ENCODE measurements at places on chromosomes 16 and 17.

DNA sequence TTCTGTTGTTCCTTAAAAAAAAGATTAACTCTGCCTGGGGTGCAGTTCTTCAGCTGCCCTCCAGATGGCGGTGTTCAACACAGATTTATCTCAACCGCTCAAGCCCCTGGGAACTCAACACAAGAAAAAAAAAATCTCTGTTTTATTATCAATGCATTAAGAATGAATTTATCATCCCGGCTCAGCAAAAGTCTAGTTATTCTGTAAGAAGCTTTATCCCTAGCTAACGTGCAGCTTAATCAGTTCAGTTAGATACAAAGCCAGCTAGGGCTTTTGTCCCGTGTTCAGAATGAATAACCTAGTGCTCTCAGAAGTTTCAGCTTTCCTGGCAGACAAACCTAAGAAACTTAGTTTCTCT lies 475.9 kb upstream of the CCL2 start:
- peak; percentile 62 for DNase-seq

DNA sequence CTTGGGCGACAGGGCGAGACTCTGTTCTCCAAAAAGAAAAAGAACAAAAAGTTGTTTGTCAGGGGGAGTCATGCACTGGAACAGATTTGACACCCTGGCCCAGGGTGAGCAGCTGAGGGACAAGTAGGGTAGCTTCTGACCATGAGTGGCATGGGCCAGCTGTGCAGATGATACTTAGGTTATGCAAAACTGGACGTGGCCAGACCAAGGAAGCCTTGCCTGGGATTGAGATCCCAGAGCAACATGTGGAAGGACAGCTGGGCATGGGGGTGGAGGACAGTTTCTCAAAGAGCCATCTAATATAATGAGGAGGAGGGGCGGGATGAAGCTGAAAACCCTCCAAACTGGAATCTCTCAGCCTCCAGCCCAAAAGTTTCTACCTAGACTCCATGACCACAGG lies 19.6 kb upstream of the SLC35B1 start:
- no peak for DNase-seq

- no peak for DNase-seq
Observed at GRCh38 chr17:64496348-64496785, 487 bp downstream of the POLG2 start.

GRCh38 chr16:86241681-86242080 lies 268.6 kb upstream of the FOXF1 start:
- no peak for DNase-seq

- DNase-seq: no peak
Observed at GRCh38 chr16:83968891-83969649, 1.0 kb downstream of the NECAB2 start.

DNA sequence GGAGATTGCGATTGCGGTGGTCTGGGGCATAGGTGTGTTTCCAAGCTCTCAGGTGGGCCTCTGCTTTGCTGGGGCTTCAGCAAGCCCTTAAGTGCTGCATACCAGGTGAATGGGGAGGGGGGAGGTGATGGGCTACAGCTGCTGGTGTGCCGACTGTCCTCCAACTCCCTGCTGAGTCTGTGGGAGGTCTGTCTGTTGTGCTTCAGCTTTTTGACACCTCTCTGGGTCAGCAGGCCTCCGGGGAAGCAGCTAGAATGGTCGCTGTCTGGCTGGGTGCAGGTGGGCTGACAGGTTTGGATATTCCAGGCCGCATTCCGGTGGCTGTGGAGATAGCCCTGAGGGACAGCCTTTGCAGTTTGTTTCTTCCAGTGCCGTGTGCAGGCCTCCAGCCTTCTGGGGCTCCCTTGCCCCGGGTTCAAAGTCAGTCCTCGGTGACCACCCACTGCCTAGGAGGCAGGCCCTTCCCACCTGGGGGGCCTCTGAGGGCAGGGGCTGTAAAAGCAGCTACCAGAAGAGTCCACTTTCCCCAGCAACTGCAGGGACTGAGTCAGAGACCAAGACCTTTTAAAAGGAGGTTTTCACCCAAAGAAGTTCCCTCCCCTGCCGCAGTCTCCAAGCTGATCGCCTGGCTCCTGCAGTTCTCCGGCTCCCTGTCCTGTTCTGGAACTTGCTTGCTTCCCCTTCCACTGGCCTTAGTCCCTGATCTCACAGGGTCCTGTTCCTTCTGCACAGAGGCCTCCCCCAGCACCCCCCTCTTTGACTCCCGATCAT lies 2.0 kb upstream of the TTYH2 start:
- DNase-seq: no peak

DNA sequence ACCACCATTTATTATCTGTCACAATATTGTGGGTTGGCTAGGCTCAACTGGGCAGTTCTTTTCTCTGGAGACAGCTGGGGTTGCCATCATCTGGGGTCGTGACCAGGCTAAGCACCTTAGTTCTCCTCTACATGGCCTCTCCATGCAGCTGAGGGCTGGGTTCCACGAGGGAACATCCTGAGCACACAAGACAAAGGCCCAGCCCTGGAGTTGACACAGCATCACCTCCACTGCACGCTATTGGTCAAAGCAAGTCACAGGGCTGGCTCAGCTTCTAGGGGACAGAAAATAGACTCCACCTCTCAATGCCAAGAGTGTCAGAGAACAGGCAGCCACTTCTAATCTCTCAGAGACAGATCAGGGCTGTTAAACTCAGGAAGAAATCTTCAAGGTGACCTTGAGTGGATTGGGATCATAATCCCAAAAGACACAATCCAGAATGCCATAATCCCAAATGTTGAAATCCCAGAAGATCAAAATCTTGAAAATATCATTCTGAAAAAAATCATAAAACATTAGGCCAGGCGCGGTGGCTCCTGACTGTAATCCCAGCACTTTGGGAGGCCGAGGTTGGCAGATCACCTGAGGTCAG lies 13.0 kb upstream of the USP10 start:
- peak; percentile 6 for DNase-seq

DNA sequence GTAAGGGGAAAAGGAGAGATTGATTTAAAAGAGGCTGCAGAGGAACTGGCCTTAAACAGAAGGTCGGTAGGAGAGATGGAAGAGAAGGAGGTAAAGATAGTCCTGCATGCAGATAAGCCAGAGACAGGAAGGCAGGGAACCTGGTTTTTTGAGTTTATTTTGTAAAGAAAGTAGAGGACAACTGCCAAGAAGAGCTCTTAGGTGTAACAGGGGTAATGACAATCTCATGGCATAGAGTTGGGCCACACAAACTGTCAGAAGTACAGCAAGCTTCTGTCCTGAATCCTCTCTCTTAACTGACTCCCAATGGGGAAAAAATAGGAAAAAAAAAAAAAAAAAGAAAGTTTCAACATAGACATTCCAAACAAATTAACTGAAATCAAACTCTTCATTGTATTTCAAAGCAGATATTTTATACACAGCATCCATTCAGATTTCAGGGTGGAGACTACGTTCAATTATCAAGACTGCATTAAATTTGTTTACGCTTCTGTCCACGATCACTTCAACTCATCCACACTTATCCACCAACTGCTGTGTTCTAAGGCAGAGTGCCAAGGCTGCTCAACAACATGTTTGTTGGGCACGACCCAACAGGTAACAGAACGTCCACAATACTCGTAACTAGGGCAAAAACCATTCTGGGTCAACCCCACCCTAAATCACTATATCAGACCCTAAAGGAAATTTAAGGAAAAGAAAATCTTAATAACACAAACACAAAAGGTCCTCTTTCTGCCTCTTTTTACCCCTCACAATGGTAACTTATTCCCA lies 34.9 kb downstream of the USP31 start:
- DNase-seq: no peak

- DNase-seq: no peak
Observed at GRCh38 chr17:55783684-55784245, 32.9 kb downstream of the PCTP start.

- DNase-seq: peak; percentile 69
Observed at GRCh38 chr16:3074860-3075522, 9.6 kb downstream of the IL32 start.

DNA sequence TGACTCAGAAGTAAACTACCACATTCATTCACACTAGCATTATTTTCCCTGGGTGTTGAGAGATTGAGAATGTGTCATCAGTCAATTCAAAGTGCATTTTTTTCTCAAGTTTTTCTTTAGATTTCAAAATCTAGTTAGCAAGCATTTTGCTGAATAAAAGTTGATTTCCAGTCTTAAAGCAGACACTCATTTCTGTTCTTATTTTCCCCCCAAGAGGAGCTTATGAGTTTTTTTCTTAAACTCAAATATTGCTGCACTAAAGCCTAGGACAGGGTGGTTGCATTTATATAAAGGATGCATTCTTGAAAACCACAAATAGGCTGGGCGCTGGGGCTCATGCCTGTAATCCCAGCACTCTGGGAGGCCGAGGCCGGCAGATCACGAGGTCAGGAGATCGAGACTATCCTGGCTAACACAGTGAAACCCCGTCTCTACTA lies 15.3 kb downstream of the CDH3 start:
- no peak for DNase-seq

GRCh38 chr16:47676635-47677177 lies 215.6 kb downstream of the PHKB start:
- no peak for DNase-seq

GRCh38 chr16:66581246-66581952 lies 2.1 kb downstream of the CMTM2 start:
- DNase-seq: no peak

DNA sequence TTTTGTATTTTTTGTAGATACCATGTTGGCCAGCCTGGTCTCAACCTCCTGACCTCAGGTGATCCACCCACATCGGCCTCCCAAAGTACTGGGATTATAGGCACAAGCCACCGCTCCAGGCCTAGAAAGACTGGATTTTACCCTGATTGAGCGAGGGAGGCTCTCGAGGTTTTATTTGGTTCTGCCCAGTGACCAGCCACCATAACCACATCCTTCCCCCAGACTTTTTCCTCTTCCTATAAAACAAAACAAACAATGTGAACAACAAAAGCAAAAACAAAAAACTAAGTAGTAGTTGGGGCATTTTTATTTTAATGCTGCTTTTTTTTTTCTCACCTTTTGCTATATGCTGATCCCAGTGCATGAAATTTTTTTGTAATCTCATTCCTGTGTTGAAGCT lies 509.6 kb downstream of the MAF start:
- DNase-seq: no peak

- DNase-seq: no peak
Observed at GRCh38 chr17:50196826-50197225, 4.6 kb downstream of the COL1A1 start.

DNA sequence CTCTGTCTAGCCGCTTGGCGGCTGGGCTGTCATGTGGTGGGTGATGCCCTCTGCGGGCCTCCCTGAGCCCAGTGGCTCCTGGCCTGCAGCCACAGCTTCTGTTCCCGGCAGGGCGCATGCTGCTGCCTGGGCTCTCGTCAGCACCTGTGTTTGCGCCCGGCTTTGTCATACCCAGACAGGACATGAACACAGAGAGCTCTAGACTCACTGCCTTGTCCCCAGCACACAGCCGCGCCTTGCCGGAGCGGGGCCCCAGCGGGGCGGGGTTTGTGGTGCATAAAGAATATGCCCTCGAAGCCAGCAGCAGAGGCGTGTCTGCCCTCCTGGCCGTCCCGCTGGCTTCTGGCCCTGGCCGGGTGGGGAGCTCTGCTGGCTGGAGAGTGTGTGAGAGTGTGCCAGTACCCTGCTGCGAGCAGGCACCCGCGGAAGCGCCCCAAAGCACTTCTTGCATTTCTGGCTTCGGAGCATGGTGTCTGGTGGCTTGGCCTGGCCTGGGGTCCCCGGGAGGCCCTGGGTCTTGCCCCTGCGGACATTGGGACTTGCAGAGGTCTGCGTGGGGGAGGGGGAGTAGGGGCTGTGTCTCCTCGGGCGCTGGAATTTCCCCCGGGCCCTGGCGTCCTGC lies 14.4 kb downstream of the ASPSCR1 start:
- DNase-seq: no peak

DNA sequence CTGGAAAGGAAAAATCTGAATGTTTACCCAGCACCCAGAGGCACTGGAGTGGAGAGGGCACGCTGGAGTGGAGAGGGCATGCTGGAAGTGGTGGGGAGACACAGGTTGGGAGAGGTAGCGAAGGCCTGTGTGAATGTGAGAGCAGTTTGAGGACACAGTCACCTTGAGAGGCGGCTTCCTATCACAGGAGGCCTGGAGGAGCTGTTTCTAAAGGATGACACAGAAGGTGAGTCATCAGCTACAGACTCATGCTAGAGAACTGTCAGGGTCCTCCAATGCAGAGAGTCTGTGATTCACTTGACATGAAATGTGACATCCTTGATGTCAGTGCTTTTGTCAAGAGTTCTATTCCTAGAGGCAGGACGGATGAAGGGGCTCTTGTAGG lies 13.8 kb downstream of the CTRL start:
- DNase-seq: no peak

GRCh38 chr16:22189473-22190080 lies 16.5 kb upstream of the EEF2K start:
- no peak for DNase-seq

- DNase-seq: no peak
Observed at GRCh38 chr16:630249-630814, 453 bp upstream of the WFIKKN1 start.

- no peak for DNase-seq
Observed at GRCh38 chr16:50462793-50463507, 85.2 kb upstream of the NKD1 start.

GRCh38 chr17:31629696-31630470 lies 229.2 kb downstream of the COPRS start:
- DNase-seq: no peak

- peak; percentile 65 for DNase-seq
Observed at GRCh38 chr17:31321481-31321880, at the start of gene EVI2A. EVI2A (minus strand) TSS chr17:31321622; CDS start chr17:31319013, 2,609 bp downstream.

GRCh38 chr16:89039756-89040155 lies 53.9 kb upstream of the ACSF3 start:
- DNase-seq: no peak

GRCh38 chr17:56310782-56311181 lies 157.5 kb downstream of the ANKFN1 start:
- DNase-seq: no peak

GRCh38 chr16:78606545-78606944 lies 507.1 kb downstream of the WWOX start:
- DNase-seq: no peak

GRCh38 chr17:42429726-42430447 lies 6.8 kb upstream of the CAVIN1 start:
- DNase-seq: no peak

DNA sequence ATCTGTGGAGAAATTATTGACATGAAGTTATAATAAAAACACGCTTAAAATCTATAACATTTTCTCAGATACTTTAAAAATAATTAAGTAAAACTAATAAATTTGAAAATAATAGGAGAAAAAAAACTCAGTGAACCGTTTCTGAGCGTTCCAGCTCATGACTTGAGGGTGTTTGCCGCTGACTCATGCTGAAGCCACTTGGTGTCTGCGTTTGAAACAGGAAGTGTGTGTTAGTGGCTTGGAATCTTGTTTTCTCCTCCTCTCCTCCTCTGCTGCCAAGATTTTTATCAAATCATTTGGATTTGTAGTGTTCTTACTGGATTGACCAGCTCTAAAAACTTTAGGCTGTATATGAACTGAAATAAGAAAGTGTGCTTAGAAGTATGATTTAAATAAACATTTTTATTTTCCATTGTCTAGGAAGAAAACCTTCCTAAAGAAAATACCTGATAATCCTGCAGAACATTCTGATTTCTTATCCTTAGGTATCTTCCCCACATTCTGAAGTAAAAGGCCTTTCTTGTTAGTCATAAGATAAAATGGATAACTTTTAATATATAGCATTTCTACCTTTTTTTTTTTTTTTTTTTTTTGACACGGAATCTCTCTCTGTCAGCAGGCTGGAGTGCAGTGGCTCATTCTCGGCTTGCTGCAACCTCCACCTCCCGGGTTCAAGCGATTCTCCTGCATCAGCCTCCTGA lies 30.8 kb downstream of the USP10 start:
- peak; percentile 52 for DNase-seq

Measured in GM20000 (cell line).